ENCODE measurements at places on chromosomes 1 and 21. TPM values are rescaled to one million over a fixed set of nuclear protein-coding genes. Genes with fewer than 3 reads are reported as not detected.
A peak's percentile ranks its signal among the peaks of the same experiment; 100 is the strongest.

DDAH1 gene
- not detected for total RNA-seq

MROH9 gene
- total RNA-seq: not detected

SELENBP1 gene
- not detected for total RNA-seq

LINGO4 gene
- total RNA-seq: not detected

FAM131C gene
- total RNA-seq: not detected

DNA sequence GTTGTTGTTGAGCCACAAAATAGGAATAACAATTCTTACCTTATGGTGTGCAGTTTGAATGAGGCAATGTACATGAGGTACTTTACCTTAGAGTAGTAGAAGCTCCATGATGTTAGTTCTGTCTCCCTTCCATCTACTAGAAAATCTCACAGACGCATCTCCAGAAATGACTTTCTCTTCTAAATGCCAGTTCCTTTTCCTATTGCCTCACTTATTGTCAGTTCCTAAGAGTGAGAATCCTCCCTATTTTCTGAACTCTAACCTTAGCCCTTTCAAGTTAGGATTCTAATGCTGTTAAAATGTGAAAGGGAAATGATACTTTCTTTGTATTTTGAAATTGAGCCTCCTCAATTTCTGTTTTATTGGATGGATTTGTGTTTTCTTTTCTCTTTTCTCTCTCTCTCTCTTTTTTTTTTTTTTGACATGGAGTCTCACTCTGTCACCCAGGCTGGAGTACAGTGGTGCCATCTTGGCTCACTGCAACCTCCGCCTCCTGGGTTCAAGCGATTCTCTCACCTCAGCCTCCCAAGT, 18.6 kb upstream of the MAPKAPK2 start:
- no peak for DNase-seq

- peak; percentile 58 for DNase-seq
Observed at GRCh38 chr1:33099290-33100118, 18.6 kb downstream of the AZIN2 start.

DNA sequence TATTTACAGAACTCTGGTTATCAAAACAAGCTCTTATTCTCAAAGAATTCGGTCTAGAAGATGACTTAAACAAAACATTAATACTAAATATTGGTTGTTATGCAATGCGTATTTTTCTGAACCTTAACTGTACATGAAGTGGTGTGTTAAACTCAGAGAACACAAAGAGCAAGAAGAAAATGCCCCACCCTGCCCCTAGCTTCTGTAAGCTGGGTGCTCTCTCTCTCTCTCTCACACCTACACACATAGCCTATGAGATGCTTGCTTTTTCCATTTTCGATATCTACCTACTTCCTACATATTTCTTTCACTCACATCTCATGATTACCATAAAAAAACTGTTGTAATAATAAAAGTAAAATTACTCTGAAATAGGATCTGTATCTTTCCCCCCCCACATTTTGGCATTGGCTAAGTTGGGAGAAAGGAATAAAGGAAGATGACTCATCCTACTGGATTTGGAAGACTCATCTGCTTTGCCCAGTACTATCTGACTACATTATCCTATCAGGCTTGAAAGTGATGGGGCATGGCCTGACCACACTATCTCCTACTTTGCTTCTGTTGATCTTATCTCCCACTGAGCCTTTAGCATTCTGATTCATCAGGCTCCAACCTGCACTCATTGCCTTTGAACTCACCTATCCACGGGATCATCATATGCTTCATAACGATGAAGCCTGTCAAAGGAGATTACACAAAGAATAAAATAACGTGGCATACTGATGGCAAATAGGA, 2.9 kb downstream of the CRYZ start:
- no peak for DNase-seq

Data from natural killer cell (primary cell).